ENCODE measurements at places on chromosomes 12 and 14.

DNA sequence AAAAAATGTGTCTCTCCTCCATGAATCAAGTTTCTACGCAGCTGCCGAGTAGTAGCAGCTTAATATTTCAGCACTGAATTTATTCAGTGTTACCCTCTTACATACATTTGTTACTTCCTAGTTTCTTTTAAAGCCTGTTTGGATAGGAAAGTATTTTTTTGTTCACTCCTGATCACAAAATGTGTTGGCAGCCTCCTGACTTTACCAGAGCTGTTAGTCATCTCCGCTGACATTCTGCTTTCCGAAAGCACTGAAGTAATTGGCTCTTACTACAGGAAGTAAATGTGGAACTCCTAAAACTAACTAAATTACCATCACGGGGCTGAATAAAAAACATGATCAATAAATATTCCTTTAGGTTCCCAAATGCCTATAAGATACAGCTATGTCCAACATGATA is 225.5 kb downstream of the EPS8 start:
- DNase-seq, result no peak

- no peak for DNase-seq
These were observed 9.6 kb downstream of the PLXNC1 start for GRCh38 chr12:94157981-94158411.

- DNase-seq, result no peak
These were observed 65.2 kb upstream of the DIO3 start for GRCh38 chr14:101495827-101496775.

DNA sequence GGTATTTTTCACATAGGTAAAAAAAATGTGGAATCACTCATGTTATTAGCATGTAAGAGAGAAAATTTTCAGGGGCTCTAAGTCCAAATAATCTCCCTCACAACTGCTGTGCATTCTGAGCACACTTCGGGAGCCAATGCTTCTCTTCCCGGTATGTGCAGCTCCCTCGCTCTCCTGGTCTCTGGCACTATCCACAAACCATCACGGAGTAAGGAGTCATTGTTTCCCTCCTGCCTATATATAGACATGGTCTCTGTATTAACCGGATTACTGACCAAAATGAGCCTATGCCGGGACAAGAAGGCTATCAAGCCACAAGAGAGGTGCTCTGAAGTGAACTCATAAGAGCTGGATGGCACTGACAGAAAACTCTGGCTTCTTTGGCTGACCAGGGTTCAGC is 13.4 kb downstream of the HECTD4 start:
- no peak for DNase-seq

DNA sequence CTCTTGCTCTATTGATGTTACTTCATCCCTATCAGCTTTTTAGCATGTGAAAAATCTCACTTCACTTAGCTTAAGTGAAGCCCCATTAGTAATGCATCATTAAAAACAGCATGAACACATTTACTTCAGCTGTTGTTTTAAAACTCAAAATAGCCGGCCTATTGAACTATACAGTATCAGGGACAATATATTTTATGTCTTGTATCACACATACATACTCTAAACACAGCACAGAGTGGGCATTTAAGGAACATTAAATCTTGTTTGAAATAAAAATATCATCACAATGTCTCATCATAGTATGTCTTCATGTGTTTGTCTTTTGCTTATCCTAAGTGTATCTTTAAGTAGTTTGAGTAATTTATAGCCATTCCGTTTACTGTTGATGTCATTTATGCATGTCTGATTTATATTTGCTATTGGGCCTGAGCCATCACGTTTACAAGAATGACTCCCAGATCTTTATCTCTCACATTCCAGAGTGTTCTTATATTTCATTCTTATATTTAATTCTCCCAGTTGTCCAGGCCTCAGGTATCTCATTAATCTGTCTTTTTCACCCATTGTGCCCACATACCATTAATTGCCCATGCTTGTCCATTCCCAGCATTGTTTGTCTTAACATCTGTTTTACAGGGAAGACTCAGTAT is 57.5 kb downstream of the ARHGAP5 start:
- no peak for DNase-seq

GRCh38 chr14:68376067-68376779 is 416.6 kb downstream of the ZFP36L1 start:
- no peak for DNase-seq

DNA sequence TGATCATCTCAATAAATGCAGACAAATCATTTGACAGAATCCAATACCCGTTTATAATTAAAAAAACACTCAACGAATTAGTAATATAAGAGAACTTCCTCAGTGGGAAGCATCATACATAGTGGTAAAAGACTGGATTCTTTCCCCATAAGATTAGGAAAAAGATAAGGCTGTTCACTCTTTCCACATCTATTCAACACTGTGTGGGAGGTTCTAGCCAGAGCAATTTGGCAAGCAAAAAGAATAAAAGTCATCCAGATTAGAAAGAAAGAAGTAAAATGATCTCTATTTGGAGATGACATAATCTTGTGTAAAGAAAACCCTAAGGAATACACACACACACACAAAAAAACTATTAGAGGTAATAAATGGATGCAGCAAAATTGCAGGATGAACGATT is 38.4 kb downstream of the YEATS4 start:
- DNase-seq, result no peak

DNA sequence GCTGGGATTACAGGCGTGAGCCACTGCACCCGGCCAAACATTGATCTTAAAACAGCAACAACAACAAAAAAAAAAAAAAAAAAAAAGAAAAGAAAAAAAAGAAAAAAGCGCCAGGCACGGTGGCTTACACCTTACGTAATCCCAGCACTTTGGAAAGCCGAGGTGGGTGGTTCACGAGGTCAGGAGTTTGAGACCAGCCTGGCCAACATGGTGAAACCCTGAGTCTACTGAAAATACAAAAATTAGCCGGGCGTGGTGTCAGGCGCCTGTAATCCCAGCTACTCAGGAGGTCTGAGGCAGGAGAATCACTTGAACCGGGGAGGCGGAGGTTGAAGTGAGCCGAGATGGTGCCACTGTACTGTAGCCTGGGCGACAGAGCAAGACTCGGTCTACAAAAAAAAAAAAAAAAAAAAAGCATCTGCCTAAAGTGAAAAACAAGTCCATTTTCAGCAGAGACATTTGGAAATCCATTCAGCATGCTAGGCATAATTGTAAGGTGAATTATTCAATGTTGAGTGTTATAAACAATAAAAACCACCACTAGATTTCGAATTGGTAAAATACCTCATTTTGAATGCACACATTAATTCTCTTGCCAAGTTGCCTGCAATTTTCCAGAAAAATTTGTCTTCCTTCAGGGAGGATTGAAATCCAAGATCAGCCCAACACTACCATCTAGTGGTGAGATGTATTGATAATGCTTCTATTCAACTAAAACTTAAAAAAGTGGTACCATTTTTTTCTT is 8.0 kb upstream of the CERS5 start:
- DNase-seq, result no peak

GRCh38 chr12:126040307-126040706 is 975.1 kb downstream of the AACS start:
- no peak for DNase-seq

DNA sequence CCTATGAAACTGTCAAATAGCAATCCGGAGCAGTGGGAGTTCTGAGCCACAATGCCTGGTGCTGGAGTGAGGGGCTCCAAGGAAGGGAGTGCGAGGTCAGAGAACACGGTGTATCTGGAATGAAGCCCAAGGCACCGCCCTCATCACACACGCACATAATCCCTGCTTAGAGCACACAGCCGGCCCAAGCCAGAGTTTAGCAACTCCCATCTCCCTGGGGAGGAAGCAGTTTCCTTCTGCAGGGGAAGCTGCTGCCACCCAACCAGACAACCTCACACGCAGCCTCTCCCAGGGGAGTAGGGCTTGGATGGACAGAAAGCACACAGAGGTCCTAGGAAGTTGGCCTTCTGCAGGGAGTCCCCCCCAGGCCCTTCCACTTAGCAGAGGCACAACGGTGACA is 31.3 kb downstream of the ACTN1 start:
- no peak for DNase-seq

- no peak for DNase-seq
These were observed 174.5 kb downstream of the FBXL14 start for GRCh38 chr12:1419849-1420371.

GRCh38 chr14:86646696-86647690 is 1117.0 kb downstream of the FLRT2 start:
- no peak for DNase-seq

GRCh38 chr12:131058700-131059099 is 105.0 kb downstream of the ADGRD1 start:
- DNase-seq, result no peak

GRCh38 chr12:58419905-58420304 is 478.5 kb downstream of the ATP23 start:
- no peak for DNase-seq

- no peak for DNase-seq
These were observed 269.6 kb downstream of the ADGRD1 start for GRCh38 chr12:131223171-131223761.

All from stimulated activated CD4-positive, alpha-beta T cell treated with anti-CD3 and anti-CD28 coated beads, Interleukin-15, amount 100 ng/mL, for 1 hour (primary cell).